B cell (primary cell): ENCODE measurements at places on chromosomes 6 and 20.
A peak's percentile ranks its signal among the peaks of the same experiment; 100 is the strongest.

- DNase-seq: no peak
Measured at GRCh38 chr6:22954749-22955385, 385.5 kb downstream of the HDGFL1 start.

DNA sequence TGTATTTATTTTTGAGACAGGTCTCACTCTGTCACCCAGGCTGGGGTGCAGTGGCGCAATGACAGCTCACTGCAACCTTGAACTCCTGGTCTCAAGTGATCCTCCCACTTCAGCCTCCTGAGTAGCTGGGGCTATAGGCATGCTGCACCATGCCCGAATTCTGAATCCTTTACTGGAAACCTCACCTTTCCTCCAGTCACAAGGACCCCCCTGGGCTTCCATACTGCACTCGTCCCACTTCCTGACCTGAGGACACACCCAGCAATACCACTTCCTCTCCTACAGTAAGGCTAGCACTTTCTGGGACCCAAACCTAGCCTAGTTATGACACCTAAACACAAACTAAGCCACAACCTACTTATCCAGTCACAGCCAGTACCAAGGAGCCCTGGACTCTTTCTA is 68.2 kb downstream of the FAM217A start:
- DNase-seq: no peak

DNA sequence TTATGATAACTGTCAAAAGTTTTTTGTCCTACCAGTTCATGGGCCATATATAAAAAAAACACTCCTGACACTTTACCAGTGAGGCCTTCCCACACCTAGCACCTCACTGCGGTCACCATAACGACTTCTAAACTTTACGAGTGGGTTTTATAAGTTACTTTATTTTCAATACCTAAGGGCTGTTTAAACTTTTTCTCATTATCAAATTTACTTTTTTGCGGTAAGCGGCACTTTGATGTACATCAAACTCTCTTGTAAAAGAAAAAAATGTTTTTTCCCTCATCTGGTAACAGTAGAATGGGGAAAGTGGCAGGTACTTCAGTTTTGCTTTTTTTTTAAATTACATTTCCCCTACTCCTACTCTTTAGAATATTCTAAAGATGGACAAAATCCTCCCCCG is 36.2 kb downstream of the FYN start:
- no peak for DNase-seq

DNA sequence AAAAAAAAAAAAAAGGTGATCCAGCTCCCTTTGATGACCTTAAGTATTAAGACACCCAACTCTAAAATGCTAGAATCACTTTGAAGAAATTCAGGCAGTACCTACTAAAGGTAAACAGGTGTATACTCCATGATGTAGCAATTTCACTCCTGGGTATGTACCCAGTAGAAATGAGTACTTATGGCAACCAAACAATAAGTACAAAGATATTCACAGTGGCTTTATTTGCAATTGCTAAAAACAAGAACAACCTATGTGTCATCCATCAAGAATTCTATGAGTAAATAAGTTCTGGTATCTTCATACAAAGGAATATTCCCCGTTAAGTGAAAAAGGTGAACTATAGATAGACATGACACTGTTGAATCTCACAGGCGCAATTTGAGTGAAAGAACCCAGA is 29.4 kb downstream of the MDGA1 start:
- no peak for DNase-seq

GRCh38 chr6:39330057-39330456 is 7.6 kb upstream of the KCNK16 start:
- peak; percentile 53 for DNase-seq

- peak; percentile 83 for DNase-seq
Measured at GRCh38 chr20:57432862-57433491, 41.8 kb downstream of the RBM38 start.

GRCh38 chr20:64220891-64221527 is 34.5 kb upstream of the PCMTD2 start:
- no peak for DNase-seq

DNA sequence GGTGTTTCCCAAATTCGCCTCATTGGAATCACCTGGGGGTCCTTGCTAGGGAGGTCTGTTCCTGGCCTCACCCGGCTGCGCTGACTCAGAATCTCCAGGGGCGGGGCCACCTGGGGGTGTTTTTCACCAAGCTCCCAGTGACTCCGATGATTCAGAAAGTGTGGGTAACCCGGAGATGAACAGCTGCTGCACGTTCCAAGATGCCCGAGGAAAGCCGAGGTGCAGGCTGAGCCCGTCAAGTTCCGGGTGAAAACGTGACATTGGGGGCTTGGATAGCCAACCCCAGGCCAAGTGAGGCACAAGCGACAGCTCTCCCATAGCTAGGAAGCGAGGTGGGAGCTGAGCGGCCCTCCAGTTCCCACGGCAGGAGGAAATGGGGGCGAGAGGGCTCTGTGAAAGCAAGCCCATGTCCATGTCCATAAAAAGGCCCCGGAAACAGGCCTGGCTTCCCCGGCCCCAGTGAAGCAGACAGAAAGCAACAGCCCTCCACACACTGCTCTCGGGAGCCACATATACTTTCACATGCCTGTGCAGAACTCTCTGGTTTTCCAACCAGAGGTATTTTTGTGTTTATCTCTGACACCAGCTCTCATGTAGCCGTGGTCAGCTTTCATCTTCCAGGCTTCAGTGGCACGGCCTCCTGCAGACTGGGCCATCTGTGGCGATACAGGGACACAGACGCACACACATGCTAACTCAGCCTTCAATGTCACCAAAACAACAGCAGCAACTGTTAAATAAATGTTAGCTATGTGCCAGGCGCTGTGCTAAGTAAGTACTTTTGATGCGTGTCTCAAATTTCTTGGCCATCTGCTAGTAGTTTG is 90.7 kb upstream of the CCDC28A start:
- DNase-seq: no peak

DNA sequence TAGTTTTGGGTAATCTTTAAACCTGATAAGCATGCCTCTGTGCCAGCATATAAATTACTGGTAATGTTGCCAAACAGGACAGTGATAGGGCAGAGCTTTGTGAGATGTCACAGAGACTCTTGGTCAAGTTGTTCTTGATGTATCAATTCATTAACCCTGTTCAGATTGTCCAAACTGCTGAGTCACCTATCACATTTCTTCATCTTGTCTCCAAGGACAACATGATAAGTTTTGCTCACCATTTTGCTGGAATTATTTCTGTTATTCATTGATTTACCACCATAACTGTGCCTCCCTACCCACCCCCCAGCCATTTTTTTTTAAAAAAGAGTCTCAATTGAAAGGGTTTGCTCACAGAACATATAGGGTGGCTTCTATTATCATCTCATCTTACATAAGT is 19.5 kb upstream of the GMNN start:
- no peak for DNase-seq

GRCh38 chr6:166603043-166603690 is 16.7 kb upstream of the RAMACL start:
- DNase-seq: no peak

DNA sequence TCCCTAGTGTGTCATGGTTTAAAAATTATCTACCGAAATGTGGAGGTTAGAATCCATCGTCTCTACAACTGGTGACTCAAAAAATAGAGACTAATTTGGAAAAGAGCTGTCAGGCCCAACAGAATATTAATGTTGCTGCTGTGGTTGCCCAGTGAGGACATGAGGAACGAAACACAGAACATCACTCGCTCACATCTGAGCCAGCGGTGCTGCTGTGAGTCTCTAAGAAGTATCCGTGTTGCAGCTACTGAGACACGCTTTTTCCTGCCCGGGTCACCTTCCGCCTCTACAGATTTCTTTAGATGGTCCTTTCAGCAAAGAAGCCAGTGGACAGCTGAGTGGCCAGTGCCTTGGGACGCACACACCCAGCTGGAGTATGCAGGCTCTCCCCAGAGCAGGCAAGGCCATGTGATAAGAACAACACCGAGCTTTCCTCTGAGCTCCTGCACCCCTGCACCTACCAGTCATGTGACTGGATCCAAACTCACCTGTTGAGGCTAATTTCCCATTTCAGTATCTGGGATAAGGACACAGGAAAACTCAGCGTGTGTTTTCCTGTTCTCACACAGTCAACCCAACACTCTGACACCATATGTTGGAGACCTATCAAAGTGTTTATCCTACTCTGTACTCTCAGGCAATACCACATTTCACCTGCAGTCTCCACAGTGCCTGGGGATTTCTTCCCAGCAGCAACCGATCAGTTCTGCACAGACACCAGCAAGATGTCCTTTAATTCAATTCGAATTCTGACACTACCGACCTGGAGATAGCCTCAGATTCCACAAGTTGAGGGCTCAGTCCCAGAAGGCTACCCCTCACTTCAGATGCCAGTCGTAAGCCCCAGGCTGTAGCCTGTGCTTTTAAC is 119.0 kb upstream of the RPS6KA2 start:
- no peak for DNase-seq

DNA sequence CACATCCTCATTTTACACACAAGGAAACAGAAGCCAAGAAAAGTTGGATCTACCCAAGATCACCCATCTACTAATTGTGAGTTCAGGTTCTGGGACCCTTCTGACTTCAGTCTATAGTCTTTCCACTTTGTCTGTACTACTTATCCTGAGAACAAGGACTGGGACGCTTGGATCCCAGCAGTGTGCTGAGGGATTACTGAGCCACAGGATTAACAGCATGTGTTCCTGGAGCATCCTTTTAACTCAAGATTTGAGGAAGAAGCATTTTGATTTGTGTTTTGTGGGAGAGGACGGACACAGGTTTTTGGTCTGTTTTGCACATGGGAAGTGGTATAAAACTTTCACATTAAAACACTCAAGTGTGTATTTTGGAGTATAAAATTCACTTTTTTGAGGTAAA is 4.4 kb downstream of the ENPP4 start:
- no peak for DNase-seq

- no peak for DNase-seq
Measured at GRCh38 chr20:17172836-17173516, 53.9 kb upstream of the PCSK2 start.

GRCh38 chr20:25285856-25286798 is 38.2 kb downstream of the PYGB start:
- no peak for DNase-seq

GRCh38 chr6:132004668-132005067 is 53.5 kb upstream of the CCN2 start:
- DNase-seq: no peak

GRCh38 chr6:111692327-111693164 is 86.9 kb upstream of the TRAF3IP2 start:
- DNase-seq: no peak

- no peak for DNase-seq
Measured at GRCh38 chr6:20200761-20201630, 11.3 kb downstream of the MBOAT1 start.

DNA sequence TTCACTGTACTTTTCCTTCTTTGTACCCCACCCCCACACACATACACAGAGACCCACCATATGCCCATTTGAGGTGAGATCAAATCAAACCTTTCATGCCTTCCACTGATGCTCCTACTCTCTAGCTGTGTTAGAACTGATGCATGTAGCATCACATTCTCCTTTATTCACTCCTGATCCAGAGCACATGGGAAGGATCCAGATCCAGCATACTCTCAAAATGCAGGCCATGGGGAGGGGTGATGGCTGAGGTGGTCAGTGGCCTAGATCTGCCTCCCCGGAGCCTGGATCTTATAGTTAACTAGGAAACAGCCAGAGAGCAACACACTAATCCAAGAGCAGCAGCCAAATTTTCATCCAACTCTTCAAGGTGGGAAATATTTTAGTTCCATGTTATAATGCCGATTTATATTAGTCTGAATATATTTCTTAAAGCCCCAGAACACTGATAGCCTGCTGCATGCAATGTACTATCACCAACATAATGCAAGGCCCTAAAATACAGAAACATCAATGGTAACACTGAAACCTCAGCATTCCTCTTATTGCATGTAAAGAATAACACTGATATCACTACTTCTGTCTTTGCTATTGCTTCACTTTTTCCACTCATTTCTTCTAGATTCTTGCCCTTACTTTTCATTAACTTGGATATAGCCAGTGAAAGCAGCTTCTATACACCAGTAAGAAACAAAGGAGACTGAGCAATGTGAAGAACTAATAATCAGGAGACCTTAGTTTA is 126.8 kb upstream of the BEND6 start:
- DNase-seq: no peak

DNA sequence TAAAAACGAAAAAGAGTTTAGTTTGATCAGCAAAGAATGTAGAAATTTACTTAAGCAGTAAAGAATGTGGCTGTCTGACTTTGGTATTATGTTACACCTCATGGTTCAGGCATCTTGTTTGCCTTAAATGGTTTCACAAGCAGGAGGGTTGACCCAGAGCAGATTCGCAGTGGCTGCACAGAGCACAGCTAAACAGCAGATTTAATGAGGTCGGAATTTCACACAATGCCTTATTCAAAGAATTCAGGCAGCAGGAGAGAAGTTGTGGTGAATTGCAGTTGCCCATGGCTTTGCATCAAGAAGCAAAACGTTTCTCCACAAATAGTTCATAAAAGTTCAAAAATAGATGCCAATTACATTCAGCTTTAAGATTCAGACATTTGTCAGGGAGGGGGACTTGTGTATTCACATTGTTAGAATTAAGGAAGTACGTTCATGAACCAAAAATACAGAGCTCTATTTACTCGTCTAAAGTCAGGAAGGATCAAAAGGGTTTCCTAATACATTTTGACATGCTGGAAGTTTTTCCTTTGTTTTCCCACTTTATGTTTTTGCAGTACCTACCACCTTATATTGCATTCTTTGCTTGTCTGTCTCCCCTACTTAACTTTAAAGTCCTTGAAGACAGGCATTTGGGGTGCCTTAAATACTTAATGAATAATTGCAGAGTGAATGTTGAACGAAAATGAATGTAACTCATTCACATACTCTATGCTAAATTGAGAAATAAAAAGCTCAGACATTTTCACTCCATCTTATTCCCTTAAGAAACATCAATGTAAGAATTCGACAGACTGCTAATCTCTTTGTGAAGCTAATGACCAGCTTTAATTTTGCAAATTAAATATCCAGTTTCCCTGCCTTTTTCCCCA is 1163.6 kb upstream of the CITED2 start:
- DNase-seq: no peak

GRCh38 chr6:125829433-125829832 is 38.7 kb downstream of the NCOA7 start:
- DNase-seq: no peak
